ENCODE measurements at places on chromosomes 1 and 21. TPM values are rescaled to one million over a fixed set of nuclear protein-coding genes. Genes with fewer than 3 reads are reported as not detected.

DNA sequence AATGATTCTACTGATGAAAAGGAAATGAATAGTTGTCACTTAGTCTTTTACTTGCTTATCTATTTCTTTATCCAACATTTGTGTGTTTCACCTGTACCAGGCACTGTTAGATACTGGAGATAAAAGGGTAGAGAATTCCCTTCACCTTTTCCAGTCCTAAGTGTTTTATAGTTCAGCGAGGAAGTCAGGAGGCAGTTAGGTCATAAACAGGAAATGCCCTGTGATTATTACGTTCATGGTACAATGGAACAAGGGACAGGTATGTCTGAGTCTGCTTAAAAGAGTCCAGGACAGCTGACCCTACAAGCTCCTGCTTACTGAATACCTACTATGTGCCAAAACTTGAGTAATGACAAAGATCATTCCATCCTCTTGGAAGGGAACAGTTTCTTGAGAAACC, 77.8 kb downstream of the TNR start:
- DNase-seq: peak; percentile 27

The RPL5 gene
- 668 TPM for polyA plus RNA-seq

The TPTE gene
- not detected for polyA plus RNA-seq

The KRTAP10-5 gene
- not detected for polyA plus RNA-seq

The AIRE gene
- 0.32 TPM for polyA plus RNA-seq

The C1QB gene
- 11.9 TPM for polyA plus RNA-seq

DNA sequence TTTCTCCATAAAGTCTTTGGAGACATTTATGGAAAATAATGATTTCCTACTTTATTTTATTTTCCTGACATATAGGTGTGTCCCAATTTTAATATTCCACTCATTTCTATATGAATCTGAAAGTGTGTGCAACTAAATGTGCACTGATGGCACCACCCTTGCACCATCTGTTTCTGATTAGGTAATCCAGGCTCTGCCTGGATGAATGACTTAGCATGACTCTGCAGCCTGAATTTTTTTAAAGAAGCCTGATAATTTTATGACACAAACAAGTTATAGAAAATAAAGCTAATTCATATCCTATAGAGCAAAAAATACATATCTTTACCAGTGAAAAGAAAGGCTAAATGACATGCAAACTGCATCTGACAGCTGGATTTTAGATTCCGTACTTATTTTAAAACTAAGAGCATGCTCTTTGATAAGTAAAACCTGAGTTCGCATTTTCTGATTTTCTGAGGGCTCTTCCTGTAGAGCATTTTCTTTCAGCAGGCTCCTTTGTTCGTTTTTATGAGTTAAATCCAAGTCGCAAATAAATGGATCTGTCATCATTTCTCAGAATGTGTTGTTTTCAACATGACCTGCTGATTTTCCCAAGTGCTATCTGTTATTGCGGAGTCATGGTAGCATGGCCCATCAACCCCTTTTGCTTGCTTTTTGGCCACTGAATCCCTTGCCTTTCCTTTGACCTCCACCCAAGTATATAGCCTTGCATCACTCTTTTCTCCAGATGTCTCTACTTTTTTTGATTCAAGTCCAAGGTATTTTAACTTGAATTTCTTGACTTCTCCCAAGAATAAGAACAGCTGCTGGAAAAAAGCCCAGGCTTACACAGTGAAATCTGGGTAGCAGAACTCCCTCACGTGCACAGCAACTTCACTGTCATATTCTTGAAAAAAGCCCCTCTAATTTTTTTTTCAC, 52.8 kb upstream of the LYPLAL1 start:
- DNase-seq: peak; percentile 47

The TMEM81 gene
- polyA plus RNA-seq: 1.3 TPM

- peak; percentile 51 for DNase-seq
Measured at GRCh38 chr1:22750685-22751051, 40.0 kb downstream of the EPHB2 start.

The TMEM52 gene
- polyA plus RNA-seq: 5.8 TPM

The FAM78B gene
- polyA plus RNA-seq: 0.77 TPM

DNA sequence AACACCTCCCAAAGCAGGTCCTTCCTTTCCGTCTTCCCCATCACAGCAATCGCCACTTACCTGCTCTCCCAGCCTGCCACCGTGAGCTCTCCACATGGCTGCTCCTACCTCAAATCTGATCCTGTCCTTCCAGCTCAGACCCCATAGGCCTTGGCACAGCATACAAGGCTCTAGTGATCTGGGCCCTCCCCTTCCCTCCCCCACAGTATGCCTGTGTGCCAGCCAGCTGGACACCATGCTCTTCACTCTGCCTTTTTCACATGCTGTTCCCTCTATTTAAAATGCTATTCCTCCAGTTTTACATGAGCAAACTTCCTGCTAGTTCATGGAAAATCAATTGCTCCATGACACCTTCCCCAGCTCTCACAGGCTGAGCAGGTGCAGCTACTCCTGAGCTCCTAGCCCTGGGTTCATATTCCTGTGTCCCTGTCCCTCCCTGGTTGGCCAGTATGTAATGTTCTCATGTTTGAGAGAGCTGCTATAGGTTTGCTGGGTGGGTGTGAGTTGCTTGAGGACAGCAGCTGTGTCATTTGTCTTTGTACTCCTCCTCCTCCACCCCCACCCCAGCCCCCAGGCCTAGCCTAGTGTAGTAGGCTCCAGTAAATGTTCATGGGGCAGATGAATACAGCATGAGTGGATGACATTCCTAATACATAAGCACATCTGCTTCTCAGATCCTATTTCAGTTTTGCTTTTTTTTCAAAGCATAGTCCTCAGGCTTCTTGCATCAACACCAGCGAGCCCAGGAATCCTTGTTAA, 6.3 kb upstream of the TNNT2 start:
- peak; percentile 72 for DNase-seq

- no peak for DNase-seq
Measured at GRCh38 chr1:191134796-191135195, 657.1 kb upstream of the BRINP3 start.

The GPR3 gene
- 2.2 TPM for polyA plus RNA-seq

- DNase-seq: no peak
Measured at GRCh38 chr1:207362962-207363860, 41.7 kb downstream of the CD55 start.

The NCF2 gene
- polyA plus RNA-seq: 3.1 TPM

DNA sequence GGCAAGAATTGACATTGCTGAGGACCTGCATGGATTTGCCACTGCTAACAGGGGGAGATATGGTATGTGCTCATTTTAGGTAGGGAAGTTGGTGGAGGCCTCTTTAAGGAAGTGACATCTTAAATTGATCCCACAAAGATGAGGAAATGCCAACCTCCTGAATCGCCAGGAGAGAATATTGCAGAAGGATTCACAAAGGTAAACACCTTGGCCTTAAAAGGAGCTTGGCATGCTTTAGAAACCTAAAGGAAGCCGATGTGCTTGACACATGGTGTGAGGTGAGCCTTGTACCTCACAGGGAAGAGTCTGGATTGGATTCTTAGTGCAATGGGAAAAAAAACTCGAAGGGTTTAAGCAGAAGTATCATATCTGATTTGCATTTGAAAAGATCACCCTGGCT, 470.5 kb upstream of the DAB1 start:
- no peak for DNase-seq

- DNase-seq: no peak
Measured at GRCh38 chr1:201513498-201514243, 6.7 kb upstream of the CSRP1 start.

DNA sequence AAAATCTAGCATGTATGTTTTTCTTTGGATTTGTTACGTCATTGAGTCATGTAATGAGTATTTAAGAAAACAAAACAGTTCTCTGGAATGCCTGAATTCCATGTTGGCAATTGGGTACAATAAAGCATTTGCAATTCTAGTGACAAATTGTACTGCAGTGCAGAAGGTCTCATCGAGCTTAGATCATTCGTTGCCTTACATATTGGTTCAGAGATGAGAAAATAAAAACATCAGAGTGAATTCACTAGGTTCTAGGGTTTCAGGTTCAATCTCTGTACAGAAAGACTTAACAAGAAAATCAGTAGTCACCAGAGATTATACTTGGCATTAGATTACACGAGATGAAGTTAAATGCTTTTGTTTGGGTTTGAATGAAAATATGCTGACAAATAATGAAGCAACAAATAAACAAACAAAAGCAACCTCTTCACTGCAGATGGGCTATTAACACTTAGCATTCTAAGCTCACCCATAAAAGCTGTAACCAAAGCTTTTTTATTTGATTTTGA, 124.7 kb downstream of the RYR2 start:
- no peak for DNase-seq

GRCh38 chr21:28832013-28832714, 160.5 kb downstream of the LTN1 start:
- DNase-seq: no peak

DNA sequence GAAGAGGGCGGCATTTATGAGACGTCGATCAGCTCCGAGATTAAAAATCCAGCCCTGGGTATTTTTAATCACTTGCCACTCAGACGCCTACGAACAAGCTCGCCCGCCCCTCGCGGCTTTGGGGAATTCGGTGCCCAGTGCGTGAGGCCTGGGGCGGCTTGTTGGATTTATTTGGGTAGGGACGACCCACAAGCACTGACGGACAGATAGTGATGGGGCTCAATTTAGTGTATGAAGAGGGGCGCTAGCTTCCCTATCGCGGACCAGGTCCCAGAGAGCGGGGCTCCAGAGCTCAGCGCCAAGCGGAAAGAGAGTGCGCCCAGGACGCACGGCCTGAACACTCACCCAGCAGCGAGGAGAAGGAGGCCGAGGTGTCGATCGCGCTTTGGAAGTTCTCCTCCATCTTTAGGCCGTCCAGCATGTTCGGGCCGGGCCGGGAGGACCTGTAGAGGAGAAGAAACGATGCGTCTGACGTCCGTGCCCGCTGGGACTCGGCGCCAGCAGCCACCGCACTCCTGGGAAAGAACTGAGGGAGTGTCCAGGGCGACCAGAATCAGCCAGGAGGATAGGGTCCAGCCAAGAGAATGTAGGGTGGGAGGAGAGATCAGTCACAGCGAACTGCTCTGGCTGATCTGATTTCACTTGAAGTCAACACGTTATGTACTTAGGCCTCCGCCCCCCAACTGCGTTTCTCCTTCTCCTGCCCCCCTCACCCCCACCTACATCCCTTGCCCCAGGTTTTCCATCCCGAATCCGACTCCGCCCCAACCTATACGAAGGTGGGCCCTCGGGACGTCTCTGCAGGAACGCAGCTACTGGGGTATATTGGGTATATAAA, 1.2 kb downstream of the LMX1A start:
- DNase-seq: no peak

GRCh38 chr1:225999912-226000337, 782 bp upstream of the SDE2 start:
- DNase-seq: peak; percentile 47

The EEIG2 gene
- polyA plus RNA-seq: 3.6 TPM

GRCh38 chr21:41834926-41835663, 44.0 kb downstream of the PRDM15 start:
- DNase-seq: no peak

DNA sequence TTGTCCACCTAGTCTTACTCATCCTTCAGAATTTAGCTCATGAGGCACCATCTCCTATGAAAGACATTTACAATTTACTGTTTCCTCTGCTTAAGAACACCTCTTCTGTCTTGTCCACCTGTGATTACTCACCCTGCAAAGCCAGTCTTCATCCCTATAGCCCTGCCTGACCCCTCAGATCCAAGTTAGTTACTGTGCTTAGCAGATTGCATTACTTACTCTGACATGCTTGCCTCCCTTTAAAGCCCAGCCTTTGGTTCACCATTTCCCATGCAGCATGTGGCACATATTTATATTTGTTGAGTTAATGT, 60.9 kb upstream of the VCAM1 start:
- DNase-seq: no peak

The HCRTR1 gene
- polyA plus RNA-seq: 0.68 TPM

The B3GALT2 gene
- polyA plus RNA-seq: 1.8 TPM

DNA sequence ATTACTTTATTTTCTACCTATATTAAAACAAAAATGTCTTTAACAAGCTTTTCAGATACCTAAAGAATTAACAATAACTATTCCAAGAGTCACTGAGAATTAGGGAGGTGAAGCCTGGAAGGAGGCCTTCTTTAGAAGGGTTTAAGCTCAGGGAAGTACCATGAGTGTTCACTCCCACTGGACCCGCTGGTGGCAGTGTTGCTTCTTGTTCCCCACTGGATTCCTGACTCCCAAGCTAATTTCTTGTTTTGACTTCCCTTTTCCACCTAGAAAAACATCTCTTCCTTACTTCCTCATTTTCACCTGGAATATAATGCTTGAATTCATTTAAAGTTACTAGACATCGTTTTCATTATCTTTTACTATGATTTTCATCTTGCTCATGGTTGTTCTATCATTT, 264.2 kb downstream of the HMCN1 start:
- no peak for DNase-seq

DNA sequence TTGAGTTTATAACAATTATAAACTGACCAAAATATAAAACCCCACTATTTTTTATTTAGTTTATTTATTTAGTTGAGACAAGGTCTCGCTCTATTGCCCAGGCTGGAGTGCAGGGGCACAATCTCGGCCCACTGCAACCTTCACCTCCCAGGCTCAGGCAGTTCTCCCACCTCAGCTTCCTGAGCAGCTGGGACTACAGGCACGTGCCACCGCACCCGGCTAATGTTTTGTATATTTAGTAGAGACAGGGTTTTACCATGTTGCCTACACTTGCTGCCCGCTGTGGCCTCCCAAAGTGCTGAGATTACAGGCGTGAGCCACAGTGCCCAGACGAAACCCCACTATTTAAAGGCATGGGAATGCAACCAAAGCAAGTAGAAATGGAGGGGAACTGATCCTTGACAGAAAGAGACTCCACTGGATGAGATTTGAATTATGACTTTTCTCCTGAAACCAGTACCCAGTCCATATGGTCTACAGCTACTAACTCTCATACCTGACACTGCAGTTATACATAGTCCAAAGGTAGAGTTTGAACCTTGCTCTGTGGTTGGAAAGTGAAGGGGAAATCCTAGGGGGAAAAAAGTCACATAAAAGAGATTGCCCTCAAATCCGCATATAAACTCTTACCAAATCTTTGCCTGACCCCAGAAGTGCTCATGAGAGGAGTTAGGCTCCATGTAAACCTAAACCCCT, 11.3 kb downstream of the LRRC8C start:
- DNase-seq: no peak

The PDC gene
- polyA plus RNA-seq: 0.13 TPM

GRCh38 chr1:176456795-176457194, 6.2 kb upstream of the PAPPA2 start:
- no peak for DNase-seq

- DNase-seq: no peak
Measured at GRCh38 chr1:2411801-2412394, 466 bp downstream of the PEX10 start.

DNA sequence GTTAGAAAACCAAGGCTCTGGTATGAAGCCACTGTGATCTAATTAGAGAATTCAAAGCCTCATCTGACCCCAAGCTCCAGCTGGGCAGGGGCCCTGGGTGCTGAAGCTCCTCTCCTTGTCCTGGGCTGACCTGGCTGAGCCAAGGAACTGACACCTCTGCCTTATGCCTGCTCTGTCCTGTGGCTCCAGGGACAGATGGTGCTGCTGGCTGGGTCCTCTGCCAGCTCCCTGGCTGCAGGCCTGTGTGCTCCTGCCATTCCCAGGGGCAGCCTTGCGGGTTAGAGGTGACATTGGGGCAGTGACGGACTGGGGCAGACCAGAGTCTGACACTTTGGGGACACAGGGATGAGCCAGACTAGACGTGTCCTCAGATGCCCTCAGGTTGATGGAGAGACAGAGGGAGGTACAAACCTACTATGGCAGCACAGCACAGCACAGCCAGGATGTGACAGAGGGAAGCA, 11.8 kb downstream of the ACOT11 start:
- peak; percentile 2 for DNase-seq

The FCAMR gene
- not detected for polyA plus RNA-seq

Measured in hepatocyte (in vitro differentiated cells).